ENCODE measurements at places on chromosomes 11 and 22. TPM values are rescaled to one million over a fixed set of nuclear protein-coding genes. Genes with fewer than 3 reads are reported as not detected.

GRCh38 chr11:10360835-10361234, 56.0 kb downstream of the ADM start:
- no peak for DNase-seq

- no peak for DNase-seq
These were observed 135.7 kb downstream of the ATXN10 start for GRCh38 chr22:45807156-45807915.

- DNase-seq: no peak
These were observed 503.8 kb upstream of the CCDC179 start for GRCh38 chr11:23364076-23364475.

Gene SIDT2
- 96.8 TPM for total RNA-seq

Gene MGAT3
- 2.5 TPM for total RNA-seq

Gene ARHGAP20
- total RNA-seq: 2.1 TPM

DNA sequence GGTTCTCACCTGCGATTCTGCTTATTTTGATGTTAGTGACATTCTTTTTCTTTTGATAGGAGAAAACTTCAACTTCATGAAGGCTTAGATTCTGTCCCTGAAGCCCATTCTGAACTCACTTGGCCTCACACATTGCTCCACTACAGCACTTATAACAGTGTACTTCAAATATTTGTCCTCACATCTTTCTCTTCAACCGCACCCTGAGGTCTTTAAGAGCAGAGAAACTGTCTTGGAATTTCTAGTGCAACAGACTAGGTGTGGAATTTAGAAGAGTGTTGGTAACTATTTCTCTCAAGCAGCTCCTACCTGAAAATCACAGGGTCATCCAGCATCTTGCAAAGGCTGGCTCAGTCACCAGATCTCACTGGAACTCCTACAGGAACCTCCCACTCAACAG, 7.8 kb downstream of the MRGPRX3 start:
- no peak for DNase-seq

DNA sequence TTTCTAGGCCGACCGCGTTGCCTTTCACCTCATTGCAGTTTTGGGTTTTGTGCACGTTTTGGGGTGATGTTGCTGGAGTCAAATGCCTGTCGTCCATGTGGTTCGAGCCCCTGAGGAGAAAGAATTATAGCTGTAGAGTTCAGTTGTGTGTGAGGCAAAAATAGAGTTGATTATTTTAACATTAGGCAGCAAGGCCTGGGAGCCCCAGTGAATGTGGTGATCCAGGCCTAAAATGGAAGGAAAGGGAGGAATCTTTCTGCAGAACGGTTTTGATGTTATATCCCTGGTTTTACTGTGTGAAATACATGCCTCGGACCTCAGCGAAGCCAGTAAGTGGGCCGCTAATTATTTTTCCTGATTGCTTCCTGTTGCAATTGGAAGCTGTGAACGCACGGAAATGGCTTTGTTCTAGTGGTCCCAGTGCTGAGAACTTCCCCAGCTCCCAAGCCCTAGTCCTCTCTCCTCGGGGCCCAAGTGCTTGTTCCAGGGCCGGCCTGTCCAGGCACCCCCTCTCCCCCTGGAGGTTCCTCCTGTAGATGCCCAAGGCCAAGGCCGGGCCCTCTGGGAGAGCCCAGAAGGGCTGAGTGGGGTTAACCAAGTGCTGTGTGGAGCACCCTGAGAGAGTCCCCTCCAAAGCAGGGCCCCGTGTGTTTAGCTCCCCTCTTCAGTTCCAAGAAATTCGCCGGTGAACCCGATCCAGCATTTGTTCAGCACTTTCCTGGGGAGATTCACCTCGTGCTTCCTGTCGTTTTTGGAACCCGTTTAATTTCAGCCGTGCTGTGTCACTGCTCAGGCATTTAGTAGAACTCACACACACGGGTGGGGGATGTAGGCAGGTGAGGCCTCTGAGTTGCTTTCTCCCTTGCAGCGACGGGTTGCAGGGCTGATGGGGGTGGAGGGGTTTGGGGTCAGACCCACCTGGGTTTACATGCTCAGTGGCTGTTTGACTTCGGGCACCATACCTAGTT, 2.1 kb downstream of the LRP5 start:
- DNase-seq: no peak

GRCh38 chr11:131964698-131965483, 594.5 kb downstream of the NTM start:
- DNase-seq: no peak

Gene ABCC8
- not detected for total RNA-seq

GRCh38 chr22:24801901-24802465, 4.0 kb upstream of the SGSM1 start:
- DNase-seq: no peak

Gene TMEM109
- 67.4 TPM for total RNA-seq

GRCh38 chr11:126567419-126567818, 211.9 kb downstream of the ST3GAL4 start:
- no peak for DNase-seq

Gene MS4A6A
- 8.0 TPM for total RNA-seq

Gene EEF1G
- 2,699 TPM for total RNA-seq

DNA sequence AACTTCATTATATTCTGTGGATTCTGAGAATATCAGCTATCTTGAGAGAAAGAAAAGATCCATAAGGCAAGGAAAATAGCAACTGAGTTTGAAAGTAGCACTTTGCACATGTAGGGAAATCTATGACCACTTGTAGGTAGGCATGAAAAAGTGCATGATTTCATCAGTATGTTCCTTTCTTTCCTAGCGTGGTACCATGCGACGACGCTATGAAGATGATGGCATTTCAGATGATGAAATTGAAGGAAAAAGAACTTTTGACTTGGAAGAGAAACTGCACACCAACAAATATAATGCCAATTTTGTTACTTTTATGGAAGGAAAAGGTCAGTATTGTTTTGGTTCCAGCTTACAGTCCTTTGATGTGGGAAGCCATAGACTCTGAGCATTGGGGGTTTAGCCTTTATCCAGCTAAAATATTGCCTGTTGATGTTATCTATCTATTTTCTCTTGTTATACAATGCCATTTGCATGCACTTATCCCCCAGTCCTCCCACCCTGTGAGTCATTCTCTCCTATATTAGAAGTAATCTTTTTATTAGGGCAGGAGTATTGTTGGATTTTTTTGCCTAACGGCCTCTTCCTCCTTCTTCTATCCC, 60.9 kb downstream of the KDM2A start:
- no peak for DNase-seq

Gene ARHGAP8
- total RNA-seq: 6.9 TPM

Gene FAM83F
- total RNA-seq: 67.4 TPM

Gene INCENP
- total RNA-seq: 32.6 TPM

- no peak for DNase-seq
These were observed 550.7 kb downstream of the INSC start for GRCh38 chr11:15665368-15665871.

DNA sequence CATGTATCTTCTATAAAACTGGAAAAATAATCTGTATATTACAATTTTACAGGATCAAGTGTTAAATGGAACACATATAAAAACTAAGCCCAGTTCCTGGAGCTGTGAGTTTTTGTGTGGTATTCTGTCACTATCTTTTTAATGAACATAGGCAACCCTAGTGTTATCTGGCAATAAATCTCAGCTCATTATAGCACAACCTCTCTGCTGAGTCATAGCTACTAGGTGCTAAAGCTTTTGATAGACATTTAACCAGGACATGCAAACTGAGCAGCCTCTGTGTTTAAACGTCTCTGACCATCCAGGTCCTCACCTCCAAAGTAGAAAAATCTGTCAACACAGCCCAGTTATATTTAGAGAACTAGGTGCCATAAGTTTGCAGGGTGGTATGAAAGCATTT, 91.0 kb upstream of the CARD18 start:
- DNase-seq: no peak

Gene RFPL1
- not detected for total RNA-seq

DNA sequence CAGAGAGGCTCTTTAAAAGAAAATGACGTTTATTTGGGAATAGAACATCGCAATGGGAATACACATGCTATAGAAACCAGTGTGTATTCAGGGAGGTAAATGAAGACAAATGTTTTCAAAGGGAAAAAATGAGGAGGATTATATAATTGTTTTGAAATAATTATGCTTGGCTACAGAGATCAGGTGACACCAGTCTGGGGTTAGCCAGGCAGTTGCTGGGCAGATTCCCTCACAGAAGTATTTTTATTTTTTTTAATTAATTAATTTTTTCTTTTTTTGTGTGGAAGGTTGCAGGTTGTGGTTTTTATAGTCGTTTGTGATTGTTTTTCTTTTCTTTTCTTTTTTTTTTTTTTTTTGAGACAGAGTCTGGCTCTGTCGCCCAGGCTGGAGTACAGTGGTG, 5.6 kb upstream of the STARD10 start:
- no peak for DNase-seq

- DNase-seq: no peak
These were observed 84.6 kb downstream of the ETS1 start for GRCh38 chr11:128502726-128503125.

DNA sequence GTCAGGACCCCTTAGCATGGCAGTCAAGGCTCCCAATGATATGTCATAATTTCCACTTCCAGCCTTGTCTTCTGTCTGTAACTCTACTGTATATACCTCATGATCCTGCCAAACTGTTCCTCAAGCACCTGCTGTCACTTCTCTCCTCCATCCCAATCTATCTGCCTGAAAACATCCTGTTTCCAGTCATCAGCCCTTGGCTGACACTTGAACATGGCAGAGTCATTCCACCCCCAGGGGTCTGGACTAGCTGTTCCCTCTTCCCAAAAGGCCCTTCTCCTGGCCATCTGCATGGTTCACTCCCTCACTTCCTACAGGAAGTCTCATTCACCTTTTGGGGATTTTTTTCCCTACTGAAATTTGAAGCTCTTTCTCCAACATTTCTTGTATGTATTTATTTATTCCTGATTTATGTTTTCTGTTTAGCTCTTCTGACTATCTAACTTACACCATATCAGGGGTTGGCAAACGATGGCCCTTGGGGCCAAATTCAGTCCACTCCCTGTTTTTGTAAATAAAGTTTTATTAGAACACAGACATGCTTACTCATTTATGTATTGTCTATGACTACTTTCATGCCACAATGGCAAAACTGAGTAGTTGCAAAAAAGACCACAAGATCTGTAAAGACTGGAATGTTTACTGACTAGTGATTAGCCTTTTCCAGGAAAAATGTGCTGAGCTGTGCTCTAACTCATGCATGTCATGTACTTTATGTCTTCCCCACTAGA, 278.4 kb downstream of the KIRREL3 start:
- DNase-seq: no peak

All from suprapubic skin (tissue), 4 donors.